ENCODE measurements at places on chromosomes 7 and 10. TPM values are rescaled to one million over a fixed set of nuclear protein-coding genes. Genes with fewer than 3 reads are reported as not detected.
A peak's percentile ranks its signal among the peaks of the same experiment; 100 is the strongest.

EVX1 gene
- not detected for total RNA-seq

DNA sequence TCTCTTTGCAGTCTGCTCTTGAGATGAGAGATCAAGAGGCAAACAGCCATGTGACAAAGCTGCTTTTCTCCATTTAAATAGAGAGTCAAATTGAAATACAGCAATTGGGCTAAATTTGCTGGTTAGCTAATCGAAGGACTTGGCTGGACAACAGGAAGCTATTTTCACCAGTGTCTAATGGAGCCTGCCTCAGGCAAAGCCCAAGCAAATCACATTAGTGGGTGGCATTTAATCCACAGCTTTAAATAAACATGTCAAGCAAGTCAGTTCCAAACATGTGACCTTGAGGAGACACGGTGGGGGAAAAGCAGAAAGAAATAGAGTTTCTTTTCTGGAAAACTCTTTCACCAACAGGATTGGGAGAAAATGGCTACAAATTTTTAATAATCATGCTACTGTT, 180.5 kb upstream of the AOAH start:
- H3K27me3 ChIP-seq, result no peaks in the 10 kb centered on the region
- H3K4me3 ChIP-seq, result no peak overlapping the region
- no peaks in the 10 kb centered on the region for H3K36me3 ChIP-seq
- no peak for DNase-seq
- peaks cover 20% of the 10 kb centered on the region for H3K4me1 ChIP-seq

DNA sequence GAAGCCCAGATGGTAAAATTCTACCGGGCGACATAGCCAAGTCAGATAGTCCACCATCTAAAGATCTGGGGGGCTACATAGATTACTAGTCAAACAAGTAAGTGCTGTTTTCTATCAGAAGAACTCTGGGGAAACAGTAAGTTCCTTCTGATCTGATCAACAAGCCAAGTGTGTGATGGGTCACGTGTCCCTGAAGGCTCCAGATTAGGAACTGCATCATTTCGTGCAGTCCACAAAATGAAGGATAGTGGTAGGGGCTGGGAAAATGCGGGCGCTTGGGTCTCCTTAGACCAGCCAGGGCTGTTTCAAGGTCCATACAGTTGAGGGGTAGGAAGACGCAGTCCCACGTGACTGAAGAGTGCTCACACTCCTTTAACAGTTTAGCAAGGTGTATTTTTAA, 1.8 kb upstream of the CHN2 start:
- no peak for DNase-seq
- H3K27ac ChIP-seq, result peak overlapping the region; percentile 24
- H3K27me3 ChIP-seq, result no peaks in the 10 kb centered on the region
- H3K36me3 ChIP-seq, result no peaks in the 10 kb centered on the region
- no peak overlapping the region for H3K4me3 ChIP-seq

DNA sequence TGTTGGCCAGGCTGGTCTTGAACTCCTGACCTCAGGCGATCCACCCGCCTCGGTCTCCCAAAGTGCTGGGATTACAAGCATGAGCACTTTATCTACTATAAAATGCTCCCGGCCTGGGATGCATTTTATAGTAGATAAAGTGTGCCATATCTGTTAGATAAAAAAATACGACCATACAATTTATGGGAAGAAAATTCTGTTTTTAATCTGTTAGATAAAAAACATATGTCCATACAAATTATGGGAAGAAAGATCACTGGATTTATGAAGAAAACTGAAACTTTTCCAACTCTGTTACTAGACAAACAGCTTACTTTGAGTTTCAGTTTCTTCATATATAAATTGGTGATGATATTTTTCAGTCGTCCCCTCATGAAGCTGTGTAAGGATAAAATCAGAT, 4.5 kb downstream of the TSPAN13 start:
- H3K36me3 ChIP-seq, result no peaks in the 10 kb centered on the region
- H3K27ac ChIP-seq, result no peak overlapping the region
- no peak overlapping the region for H3K4me3 ChIP-seq
- peaks cover 13% of the 10 kb centered on the region for H3K4me1 ChIP-seq
- peaks cover 13% of the 10 kb centered on the region for H3K27me3 ChIP-seq
- no peak for DNase-seq

PLAU gene
- total RNA-seq, result 11.2 TPM

DNA sequence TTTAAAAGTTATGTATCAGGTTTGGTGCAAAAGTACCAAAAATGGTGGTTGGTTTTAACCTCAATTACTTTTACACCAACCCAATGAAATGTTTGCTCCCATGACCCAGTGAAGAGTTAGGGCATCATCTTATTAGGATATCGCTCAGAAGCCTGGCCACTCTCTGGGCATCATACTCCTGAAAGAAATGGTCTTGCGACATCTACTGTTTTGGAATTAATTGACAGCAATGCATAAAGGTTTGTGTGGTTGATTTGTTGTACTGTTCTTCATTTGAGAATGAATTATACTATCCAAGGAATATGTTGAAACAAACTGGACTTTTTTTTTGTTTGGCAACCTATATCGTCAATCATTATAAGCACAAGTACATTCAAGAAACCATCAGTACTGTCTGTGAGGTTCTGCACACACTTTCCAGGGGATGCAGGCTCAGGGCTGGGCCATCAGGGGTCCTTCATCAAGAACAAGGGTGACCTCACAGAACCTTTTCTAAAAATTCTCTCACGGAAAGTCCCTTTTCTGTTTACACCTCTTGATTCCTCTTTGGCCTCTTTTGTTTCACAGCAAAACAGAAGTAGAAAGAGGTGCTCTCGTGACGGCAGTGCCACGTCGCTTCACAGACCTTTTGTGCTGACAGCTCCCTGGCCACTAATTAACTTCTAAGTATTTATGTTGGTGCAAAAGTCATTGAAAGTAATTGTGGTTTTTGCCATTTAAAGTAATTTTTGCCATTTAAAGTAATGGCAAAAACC, 117.2 kb upstream of the KLF6 start:
- DNase-seq, result peak; percentile 38
- H3K27me3 ChIP-seq, result no peaks in the 10 kb centered on the region
- H3K4me1 ChIP-seq, result peaks cover 39% of the 10 kb centered on the region
- no peaks in the 10 kb centered on the region for H3K36me3 ChIP-seq

Data from HepG2 (cell line).